GM12878 (cell line): ENCODE measurements at places on chromosomes 1 and 21. TPM values are rescaled to one million over a fixed set of nuclear protein-coding genes. Genes with fewer than 3 reads are reported as not detected.

- H3K4me3 ChIP-seq = no peak overlapping the region
- H3K27ac ChIP-seq = no peak overlapping the region
- DNase-seq = no peak
- peaks cover 12% of the 10 kb centered on the region for H3K27me3 ChIP-seq
- no peaks in the 10 kb centered on the region for H3K4me1 ChIP-seq
These were observed 475 bp upstream of the NPPB start for GRCh38 chr1:11858968-11859871.

DNA sequence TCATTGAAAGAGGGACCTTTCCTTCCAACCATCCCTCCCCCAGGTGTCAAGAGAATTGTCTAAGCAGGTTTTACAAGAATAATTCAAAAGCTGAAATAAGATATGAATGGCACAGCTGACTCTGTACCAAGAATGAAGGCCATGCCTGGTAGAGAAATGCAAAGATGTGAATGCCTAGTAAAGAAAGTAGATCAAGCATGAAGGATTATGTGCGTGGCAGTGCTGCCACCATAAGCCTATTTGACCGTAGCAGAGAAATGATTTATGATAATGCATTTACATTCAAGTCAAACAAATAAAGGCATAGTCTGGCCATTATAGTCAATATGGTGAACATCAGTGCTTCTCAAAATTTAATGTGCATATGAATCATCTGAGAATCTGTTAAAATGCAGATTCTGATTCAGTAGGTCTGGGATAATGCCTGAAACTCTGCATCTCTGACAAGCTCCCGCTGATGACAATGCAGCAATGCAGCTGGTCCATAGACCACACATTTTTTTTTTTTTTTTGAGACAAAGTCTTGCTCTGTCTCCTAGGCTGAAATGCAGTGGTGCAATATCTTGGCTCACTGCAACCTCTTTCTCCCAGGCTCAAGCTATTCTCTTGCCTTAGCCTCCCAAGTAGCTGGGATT is 16.6 kb upstream of the CLCA4 start:
- H3K36me3 ChIP-seq = no peaks in the 10 kb centered on the region
- no peak overlapping the region for H3K4me3 ChIP-seq
- no peaks in the 10 kb centered on the region for H3K4me1 ChIP-seq
- H3K27ac ChIP-seq = no peak overlapping the region

GRCh38 chr1:63969441-63969901 is 195.7 kb downstream of the ROR1 start:
- H3K4me1 ChIP-seq = no peaks in the 10 kb centered on the region
- DNase-seq = no peak
- no peak overlapping the region for H3K4me3 ChIP-seq
- H3K27me3 ChIP-seq = peaks cover 4% of the 10 kb centered on the region; the same call in 1 of the 2 replicates
- H3K36me3 ChIP-seq = no peaks in the 10 kb centered on the region

DNA sequence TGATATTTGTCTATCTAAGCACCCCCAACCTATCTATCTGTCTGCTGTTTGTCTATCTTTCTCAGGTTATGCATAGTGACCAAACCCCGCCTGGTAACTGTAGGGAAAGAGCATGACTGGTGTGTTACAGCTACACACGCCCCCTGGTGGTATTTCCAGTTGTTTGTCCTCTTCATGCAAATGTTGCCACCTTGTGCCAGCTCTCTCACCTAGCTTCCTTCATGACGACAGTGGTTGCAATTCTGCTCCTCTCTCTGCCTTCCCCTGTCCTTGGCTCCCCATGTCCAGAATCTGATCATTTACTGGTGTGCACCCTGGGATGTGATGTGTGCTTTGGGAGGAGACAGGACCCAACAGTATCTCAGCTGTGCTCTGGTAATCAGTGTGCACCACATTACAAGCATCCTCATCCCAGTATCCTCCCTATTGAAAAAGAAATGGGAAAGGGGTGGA is 8.1 kb upstream of the INKA2 start:
- no peak overlapping the region for H3K27ac ChIP-seq
- no peaks in the 10 kb centered on the region for H3K36me3 ChIP-seq
- DNase-seq = no peak
- H3K4me3 ChIP-seq = no peak overlapping the region
- H3K27me3 ChIP-seq = peaks cover 1% of the 10 kb centered on the region; the same call in 1 of the 2 replicates
- no peaks in the 10 kb centered on the region; the same call in 1 of the 2 replicates for H3K4me1 ChIP-seq

C8A gene
- total RNA-seq = 0.19 TPM in 1 of 2 replicates, not detected in the other

AIRE gene
- 0.10 TPM in 1 of 2 replicates, not detected in the other for total RNA-seq

DNA sequence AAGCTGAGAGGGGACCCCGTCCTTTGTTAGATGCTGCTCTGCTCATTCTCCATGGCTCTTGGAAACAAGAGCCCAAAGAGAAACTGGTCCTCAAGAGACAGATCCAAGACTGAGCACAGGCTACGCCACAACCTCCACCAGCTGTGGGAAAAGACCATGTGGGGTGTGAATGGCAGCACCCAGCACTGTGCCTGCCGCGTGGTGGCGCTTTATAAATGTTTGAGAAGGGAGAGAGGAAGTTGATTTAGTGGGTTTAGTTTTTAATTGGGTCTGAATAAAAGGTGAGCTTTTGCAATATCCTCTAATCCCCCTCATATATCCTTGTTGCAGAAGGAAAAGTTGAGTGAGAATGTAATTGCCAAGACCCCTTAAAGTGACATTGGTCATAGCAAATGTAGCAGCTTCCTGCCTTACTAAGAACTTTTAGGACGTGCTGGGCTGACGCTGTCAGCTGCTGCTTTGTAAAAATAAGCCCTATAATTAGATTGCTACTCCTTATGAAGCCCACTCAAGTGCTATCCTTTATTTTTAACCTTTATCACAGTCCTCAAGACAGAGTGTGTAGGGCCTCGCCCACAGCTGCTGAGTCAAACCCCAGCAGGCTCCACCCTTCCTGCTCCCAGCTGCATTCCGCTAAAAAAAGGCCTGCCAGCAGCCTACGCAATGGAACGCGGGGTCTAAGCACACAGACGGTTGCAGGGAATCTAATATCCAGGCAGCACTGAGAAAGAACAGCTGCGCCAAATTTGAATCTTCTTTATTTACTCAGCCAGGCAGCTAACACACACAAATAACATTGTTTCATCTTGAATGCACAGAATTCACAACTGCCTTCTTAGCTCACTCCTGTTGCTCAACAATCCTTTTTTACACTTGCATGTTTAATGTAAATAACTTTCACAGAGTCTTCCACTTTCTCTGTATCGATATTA is 47.4 kb upstream of the PRDX6 start:
- no peak for DNase-seq
- no peak overlapping the region for H3K4me3 ChIP-seq
- no peaks in the 10 kb centered on the region for H3K27me3 ChIP-seq
- H3K36me3 ChIP-seq = no peaks in the 10 kb centered on the region
- H3K4me1 ChIP-seq = peaks cover 19% of the 10 kb centered on the region

DNA sequence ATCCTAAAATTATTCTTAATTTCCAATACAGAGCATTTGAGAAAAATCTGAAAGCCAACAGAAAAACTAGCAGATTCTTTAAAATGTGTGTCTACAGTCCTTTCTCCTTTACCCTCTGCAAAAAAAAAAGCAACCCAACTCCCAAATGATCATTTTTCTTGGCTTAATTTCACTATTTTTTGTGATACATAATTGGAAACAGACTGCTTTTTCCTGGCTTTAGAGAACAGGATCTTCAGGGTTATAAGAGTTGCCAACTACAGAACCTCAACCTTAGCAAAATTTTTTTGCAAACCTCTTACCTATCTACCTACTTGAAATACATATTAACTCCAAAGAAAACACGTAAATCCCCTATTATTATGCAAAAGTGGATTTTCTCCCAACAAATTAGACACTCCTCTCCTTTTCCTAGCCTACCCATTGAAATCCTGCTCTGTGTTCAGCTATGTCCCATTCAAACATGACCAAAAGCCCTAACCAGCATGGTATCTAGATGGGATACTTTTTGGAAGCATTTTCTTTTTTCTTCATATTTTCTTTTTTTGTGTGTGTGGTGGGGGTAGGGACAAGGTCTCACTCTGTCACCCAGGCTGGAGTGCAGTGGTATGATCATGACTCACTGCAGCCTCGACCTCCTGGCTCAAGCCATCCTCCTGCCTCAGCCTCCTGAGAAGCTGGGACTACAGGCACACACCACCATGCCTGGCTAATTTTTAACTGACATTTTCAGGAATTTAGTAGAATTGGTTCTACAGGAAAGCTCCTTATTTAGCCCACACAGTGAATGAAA is 9.0 kb downstream of the TGFBR3 start:
- no peak overlapping the region for H3K4me3 ChIP-seq
- H3K27me3 ChIP-seq = no peaks in the 10 kb centered on the region
- no peaks in the 10 kb centered on the region for H3K36me3 ChIP-seq
- DNase-seq = no peak
- peak overlapping the region; percentile 15; the same call in 1 of the 2 replicates for H3K27ac ChIP-seq
